Effector memory CD8-positive, alpha-beta T cell (primary cell): ENCODE measurements at places on chromosomes 5 and 9.

- DNase-seq: no peak
These were observed 34.0 kb downstream of the B4GALT1 start for GRCh38 chr9:33133186-33133585.

GRCh38 chr5:68821056-68821455 is 272.8 kb upstream of the SLC30A5 start:
- no peak for DNase-seq

GRCh38 chr9:88258024-88258423 is 119.7 kb upstream of the SPATA31C2 start:
- DNase-seq: no peak

DNA sequence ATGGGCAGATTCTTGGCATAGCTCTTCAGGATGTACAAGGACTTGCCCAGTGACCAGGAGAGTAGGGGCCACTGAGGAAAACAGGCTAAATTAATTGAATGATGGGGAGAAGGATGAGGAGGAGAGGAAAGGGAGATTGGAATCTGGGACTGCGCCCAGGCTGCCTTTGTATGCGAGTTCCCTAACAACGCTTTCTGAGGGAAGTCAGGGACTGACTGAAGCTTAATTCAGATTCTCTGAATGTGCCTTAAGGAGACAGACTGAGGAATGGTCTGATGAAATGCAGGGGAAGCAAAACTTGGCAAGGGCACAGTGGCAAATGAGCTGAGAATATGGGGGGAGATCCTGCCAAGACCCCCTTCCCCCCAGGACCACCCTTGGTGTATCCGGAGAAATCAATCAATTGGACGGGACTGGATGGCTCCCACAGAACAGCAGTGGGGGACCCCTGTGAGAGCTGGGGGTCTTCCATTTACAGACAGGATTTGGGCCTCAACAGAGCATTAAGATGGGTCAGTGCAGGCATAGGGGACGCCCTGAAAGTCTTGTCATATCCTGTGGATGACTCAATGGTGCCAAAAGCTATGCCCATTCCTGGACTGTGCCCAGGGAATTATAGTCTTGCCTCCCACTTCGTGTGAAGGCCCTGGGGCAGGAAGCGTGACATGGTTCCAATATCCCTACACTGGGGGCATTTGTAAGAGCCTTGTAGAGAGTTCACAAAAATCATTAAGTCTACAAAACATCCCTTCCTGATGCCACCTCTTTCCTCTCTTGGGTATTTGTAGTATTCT is 215.5 kb upstream of the TNC start:
- DNase-seq: no peak

- DNase-seq: no peak
These were observed 377.7 kb downstream of the PIK3R1 start for GRCh38 chr5:68593211-68593671.

DNA sequence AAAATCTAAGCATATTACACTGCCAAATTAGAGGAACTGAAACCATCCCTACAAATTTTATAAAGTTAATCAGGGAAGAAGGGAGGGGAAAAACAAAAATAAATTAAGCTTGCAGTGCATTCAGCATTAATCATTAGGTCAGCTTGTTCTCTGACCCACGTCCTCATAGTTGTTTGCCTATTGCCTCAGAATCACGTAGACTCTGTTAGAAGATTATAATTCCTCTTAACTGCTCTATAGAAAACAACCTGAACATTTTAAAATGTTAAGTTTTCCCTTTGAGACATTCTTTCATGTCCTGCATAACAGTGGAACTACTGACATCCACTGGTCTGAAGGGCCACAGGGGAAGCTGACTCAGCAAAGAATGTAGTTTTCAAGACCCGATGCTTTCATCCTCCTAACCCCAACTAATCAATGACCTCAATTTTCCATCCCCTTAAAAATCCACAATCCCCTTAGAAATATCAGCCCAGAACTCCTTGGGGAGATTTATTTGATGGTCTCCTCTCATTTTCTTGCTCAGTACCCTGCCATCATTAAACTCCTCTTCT is 112.4 kb downstream of the FBXO4 start:
- DNase-seq: no peak

DNA sequence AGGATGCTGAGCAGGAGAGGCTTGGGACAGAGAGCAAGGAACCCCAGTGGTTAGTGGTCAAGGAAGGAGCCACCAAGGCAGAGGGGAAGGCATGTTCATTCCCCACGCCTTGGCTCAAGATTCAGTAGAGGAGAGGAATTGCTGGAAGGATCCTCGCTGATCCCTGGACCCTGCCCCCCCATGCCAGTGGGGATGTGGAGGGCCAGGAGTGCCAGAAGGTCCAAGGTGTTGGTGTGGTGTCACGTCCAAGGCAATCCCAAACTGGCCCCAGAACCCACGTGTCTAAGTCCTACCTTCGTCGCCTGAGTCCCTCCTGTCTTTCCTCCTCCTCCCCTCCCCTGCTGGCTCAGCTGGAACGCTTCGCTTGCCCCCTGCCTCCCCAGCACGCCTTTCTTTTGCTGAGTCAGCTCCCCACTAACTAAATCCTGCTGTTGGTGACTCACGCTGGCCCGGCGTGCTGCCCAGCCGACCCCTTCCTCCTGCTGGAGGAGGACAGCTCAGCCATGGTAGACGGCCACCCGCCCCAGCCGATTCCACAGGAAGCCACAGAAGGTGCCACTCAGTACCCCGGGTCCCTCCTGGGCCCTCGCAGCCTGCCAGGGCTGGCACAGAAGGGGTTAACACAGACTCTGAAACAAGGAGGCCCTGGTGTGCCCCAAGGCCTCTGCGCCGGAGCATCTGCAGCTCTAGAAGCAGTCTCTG is 37.6 kb upstream of the ORM1 start:
- DNase-seq: no peak

DNA sequence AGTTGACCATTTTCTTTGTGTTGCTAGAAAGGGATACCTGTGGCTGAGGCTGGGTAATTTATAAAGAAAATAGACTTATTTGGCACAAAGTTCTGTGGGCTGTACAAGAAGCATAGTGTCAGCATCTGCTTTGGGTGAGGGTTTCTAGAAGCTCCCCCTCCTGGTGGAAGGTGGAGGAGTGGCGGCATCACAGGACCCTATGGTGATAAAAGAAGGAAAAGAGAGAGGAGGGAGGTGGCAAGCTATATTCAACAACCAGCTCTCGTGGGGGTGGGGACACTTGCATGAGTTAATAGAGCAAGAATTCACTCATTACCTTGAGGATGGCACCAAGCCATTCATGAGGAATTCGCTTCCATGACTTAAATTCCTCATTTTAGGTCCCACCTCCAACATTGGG is 2041.4 kb upstream of the CDH9 start:
- DNase-seq: no peak

- no peak for DNase-seq
These were observed 64.3 kb downstream of the CDH18 start for GRCh38 chr5:19923742-19924141.

GRCh38 chr5:651296-652022 is 39.3 kb downstream of the CEP72 start:
- no peak for DNase-seq

DNA sequence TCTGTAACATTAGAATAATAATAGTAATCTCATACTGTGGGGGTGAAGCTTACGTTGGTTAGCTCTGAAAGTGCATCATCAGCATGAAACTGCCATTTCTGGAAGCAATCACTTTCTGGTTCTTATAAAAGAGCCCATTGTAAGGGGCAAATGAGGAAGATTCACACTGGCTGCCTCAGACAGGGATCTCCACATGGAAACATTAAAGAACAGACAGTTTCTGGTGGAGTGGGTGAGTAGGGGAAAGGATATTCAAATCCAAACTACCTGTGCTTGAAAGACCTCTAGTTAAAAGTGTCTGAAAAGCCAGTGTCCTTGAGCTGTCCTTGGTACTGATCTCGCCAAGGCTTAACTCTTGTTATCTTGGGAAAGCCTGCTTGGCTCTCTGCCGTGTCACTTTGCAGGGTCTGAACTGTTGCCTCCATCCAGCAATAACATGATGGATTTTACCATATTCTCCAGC is 19.1 kb upstream of the SLC31A2 start:
- DNase-seq: no peak

GRCh38 chr9:131480258-131480657 is 22.5 kb upstream of the POMT1 start:
- DNase-seq: no peak

DNA sequence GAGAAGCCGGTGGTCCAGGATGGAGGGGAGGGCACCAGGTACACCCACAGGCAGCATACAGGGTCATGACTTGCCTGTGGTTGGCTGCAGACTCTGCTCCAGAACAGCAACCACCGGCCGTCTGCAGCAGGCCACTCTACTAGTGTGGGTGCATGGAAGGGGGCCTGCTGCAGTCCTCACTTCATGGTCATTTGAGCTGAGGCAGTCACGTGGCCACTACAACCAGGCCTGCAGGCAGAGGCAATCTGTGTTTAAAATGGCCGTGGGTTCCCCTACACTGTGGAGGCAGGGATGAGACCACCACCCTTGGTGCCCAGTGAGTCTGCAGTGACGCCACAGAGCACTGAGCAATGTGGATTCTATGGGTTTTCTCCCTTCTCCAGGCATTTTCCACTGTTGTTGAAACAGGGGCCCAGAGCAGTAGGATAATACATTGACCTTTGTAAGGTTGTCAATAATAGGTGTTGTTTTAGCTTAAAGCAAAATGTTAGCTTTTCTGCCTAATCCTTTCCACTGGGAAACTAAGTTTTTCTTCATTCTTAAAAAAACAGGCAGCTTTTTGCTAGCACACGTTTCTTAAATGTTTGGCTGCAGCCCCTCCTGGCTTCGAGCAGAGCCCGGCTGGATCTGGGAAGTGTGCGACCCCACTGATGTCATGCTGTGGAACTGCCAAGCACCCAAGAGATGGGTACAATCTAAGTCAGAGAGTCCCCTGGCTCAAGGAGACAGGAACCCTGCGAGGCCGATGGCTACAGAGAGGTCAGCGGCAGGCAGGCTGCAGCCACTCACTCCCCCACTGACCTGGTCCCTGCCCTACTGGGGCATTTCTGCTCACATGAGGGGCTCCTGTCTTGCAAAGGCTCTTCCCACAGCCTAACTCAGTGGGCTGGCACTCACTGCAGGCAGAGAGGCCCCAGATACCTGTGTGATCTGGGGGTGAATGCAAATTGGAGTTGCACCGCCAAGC is 21.2 kb downstream of the GADD45G start:
- no peak for DNase-seq

DNA sequence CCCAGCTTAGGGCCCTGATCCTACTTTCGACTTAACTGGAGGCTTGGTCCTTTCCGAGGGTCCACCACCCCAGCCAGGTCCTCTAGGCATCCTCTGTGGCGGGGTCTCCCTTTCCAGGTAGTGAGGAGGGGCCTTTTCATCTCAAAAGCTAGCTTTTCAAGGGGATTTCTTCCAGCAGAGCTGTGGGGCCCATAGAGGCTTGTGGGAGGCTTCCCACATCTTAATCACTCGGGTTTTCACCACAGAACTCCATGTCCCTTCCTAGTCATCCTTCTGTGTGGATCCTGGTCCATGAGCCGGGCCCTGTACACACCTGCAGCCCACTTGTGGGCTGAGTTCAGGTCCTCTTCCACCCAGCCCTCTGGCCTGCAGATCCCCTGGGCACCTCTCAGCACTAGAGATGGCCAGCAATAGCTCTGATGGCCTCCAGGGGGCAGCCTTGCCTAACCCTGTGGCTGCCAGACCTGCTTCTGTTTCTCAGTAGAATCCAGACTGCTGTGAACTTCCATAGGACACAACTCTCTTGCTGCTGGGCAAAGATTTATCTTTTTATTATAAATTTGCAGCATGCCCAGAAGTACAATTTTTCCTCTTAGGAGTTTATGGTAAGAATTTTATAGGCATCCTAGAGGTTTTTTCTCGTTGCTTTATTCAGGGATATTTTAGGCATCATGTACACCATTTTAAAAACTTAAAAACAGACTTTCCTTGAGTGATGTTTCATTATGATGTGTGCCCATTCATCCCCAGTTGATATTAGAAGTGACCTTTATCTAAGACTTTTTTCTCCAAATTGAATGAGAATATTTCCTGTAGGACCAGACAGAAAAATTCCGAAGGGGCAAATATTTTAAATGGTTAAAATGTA is 208.9 kb downstream of the TRIO start:
- DNase-seq: peak; percentile 28

- no peak for DNase-seq
These were observed 43.2 kb upstream of the PIK3R1 start for GRCh38 chr5:68172314-68172713.

GRCh38 chr5:109653561-109654239 is 36.0 kb upstream of the MAN2A1 start:
- DNase-seq: no peak

DNA sequence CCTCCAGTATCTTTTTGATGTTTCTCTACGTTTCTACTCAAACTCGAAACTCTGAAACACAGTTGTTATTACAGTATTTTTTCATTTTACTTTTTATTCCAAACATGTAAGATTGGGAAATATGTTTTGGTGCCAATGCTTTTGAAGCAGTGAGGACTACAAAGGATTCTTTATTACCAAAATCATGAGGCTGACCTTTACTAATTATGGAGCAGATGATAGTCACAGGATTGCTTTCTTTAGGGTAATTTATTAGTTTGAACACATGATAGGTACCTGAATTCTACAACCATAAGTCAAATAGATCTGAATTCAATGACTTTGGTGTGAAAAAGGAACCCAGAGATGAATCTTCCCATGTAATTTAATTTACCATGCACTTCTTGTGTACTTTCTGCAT is 2015.1 kb upstream of the C9orf72 start:
- no peak for DNase-seq

- DNase-seq: no peak
These were observed 399.4 kb downstream of the CTNND2 start for GRCh38 chr5:11504886-11505193.

- DNase-seq: no peak
These were observed 48.4 kb downstream of the GPR21 start for GRCh38 chr9:123081824-123082223.

DNA sequence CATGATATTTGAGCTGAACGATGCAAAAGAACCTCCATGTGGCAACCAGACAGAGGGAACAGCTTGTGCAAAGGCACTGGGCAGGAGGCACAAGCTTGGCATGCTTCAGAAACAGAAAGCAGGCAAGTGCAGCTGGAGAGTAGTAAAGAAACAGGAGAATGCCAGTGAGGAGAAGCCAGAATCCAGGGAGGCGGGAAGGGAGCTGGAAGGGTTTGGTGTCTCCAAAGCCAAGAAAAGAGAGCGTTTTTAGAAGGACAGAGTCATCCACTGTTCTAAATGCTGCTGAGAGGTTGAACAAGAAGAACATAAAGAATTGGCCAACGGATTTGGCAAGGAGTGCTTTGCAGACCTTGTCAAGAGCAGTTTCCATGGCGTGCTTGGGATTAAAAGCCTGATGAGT is 124.7 kb downstream of the TLE1 start:
- DNase-seq: no peak

DNA sequence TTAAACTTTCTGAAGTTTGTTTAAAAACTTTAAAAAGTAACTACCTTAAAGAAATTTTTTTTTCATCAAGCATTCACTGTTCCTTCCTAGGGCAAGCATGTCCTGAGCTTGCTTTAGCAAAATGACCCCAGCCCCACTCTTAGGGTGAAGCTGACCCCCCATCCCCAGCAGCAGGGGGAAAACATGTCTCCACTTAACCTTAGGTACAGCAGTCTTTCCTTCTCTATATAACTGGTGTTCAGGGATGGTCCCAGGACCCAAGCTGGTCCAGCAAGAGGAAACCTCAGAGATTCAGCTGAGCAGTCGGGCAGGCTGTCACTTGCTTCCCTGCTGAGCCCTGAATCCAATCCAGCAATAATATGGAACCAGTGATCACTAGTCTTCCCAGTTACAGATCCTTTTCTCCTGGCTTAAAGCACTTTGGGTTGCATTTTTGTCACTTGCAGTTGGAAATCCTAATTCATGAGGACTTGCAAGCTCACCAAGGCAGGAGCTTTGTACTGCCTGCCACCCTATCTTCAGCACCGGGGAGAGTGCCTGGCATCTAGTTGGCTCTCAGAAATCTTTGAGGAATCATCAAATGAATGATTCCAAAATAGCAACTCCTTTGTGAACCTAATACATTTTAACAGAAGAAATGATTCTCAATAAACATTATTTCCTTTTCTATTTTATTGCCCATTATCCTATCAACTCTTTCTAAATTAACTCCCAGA is 91.2 kb downstream of the FSTL4 start:
- no peak for DNase-seq
